ENCODE measurements at places on chromosomes 1 and 21.

DNA sequence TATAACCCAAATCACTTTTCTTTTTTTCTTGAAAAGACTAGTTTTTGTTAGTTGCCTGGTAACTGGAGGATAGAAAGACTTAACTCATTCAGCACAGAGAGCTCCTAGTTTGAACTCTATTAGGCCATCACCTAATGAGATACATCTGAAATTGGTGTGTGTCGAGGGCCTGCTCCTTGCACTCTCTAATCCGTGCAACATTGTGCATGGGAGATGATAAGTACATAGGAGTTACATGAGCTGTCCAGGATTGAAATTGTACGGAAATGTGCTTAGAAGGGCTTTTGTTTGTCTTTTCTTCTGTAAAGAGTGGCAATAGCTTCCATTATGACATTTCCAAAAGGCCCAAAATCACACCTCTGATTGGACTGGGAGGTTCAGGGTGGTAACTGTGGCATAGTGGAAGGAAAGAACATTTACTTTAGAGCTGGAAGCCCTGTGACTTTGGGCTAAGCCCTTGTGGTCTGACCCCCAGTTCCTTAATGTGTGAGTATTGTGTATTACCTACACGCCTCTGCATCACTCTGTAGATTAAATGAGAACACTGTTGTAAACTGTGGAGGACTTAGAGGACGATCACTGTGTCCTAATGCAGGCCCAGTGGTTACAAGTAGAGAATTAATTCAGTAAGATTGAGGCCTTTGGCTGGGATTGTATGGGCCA is 71.2 kb downstream of the FGGY start:
- no peak for DNase-seq

DNA sequence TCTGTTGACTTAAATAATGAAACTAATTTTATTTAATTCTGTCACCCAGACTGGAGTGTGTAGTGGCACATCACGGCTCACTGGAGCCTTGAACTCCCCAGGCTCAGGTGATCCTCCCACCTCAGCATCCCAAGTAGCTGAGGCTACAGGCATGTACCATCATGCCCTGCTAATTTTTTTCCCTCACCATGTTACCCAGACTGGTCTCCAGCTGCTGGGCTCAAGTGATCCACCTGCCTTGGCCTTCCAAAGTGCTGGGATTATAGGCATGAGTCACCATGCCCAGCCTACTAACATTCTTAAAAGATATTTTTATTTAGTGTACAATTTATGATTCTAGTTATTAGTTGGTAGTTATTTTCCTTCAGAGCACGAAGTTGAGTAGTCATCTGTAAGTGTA is 49.5 kb downstream of the NRDC start:
- no peak for DNase-seq

DNA sequence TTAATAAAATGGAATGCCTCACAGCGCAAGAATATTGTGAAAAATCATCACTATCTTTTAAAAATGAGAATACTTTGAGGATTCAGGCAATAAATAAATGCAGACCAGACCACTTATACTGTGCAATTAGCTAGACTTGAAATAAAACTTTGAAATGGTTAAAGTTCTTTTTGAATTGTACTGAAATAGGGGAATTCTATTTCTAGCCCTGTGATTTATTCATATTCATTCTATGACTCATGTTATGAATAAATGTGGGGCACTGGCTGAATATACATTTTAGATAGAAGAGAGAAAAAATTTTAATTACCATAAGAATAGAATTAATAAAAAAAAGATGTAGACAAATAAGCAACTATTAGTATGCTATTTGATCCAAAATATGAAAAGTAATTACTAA is 16.4 kb upstream of the USP25 start:
- no peak for DNase-seq

DNA sequence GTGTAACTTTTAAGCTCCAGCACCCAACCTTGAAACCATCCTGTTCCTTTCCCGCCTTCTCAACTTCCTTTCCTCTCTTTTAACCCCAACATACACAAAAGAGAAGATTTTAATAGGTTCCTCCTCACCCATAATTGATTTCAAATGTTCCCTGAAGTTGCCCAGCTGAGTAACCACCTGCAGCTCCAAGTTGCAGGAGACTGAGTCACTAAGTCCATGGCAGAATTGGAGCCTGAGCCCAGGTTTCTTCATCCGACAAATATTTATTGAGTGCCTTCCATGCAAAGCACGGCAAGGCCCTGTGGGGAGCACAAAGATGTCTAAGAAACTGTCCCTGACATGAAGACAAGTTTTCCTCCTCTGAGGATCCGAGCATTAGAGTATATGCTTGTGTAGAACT is 97.7 kb downstream of the PAPPA2 start:
- DNase-seq, result no peak

- DNase-seq, result no peak
Measured at GRCh38 chr1:24278726-24279125, 40.4 kb upstream of the GRHL3 start.

DNA sequence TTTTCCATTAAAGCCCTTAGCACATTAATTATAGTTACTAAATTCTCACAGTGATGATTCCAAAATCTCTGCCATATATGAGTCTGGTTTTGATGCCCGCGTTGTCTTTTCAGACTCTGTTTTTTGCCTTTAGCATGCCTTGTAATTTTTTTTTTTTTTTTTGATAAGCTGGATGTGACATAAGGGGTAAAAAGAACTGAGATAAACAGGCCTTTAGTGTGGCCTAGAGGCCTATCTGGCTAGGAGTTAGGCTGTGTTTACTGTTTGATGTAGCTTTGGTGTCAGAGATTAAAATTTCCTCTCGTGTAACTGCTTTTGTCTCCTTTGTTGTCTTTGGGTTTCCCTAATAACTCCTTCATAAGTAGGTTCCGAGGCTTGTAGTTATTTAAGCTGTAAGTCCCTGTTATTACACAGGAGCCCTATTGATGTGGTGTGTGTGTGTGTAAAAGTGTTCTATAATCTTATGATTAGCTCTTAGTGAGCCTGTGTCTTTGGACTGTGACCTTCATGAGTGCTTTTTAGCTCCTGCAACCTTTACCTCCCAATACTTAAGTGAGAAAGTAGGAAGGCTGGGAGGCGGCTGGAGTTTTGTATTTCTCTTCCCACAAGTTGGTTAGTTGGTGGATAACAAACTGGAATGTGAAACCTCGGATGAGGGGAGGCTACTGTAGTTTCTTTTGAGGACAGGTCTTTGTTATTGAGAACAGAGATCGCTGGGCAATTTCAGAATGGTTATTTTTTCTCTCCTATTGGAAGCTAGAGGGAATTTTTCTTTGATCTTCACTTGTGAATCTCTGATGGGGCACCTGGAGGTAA is 19.3 kb downstream of the HS2ST1 start:
- DNase-seq, result no peak

DNA sequence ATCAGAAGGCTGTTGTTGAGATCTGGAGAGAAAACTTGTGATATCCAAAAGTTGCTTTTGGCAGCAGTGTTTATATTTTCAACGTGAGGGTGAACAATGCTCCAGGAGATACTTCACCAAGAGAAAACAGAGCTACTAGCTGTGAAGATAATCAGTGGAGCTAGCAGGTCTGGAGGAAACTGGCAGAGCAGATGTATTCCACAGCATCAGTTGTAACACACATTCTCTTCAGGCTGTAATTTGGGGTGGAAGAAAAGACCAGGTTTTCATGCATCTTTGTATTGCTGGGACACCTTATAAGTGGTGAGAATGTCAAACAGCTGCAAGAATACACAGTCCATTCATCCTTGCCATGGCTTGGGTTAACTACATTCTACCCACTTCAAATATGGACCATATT is 22.0 kb downstream of the AHCYL1 start:
- no peak for DNase-seq

DNA sequence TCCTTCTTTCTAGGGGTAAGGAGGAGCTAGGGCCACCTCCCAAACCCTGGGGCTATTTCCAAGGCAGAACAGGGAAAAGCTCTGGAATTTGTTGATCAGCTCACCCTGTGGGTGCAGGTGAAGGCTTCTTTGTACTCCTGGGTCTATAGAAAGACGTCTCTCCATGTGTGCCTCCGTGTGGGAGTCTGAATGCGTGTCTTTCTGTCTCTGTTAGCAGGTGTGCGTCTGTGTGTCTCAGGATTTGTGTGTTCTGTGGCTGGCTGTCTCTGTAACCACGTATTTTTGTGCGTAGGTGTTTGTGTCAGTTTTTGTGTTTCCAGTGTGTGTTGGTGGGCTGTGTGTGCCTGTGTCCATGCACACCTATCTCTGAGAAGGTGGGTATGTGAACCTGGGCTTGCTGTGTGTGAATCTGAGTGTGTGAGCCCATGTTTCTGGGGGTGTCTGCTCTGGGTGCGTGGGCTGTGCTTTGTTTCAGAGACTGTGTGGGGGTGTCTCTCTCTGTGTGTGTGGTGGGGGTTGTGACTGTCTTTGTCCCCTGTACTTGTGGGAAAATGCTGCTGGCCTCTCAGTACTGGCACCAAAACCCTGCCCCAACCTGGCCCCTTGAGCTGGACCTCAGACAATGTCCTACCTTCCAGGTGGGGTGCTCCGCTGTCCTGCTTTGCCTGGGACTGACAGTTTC is 12.7 kb upstream of the ETV3L start:
- DNase-seq, result no peak

DNA sequence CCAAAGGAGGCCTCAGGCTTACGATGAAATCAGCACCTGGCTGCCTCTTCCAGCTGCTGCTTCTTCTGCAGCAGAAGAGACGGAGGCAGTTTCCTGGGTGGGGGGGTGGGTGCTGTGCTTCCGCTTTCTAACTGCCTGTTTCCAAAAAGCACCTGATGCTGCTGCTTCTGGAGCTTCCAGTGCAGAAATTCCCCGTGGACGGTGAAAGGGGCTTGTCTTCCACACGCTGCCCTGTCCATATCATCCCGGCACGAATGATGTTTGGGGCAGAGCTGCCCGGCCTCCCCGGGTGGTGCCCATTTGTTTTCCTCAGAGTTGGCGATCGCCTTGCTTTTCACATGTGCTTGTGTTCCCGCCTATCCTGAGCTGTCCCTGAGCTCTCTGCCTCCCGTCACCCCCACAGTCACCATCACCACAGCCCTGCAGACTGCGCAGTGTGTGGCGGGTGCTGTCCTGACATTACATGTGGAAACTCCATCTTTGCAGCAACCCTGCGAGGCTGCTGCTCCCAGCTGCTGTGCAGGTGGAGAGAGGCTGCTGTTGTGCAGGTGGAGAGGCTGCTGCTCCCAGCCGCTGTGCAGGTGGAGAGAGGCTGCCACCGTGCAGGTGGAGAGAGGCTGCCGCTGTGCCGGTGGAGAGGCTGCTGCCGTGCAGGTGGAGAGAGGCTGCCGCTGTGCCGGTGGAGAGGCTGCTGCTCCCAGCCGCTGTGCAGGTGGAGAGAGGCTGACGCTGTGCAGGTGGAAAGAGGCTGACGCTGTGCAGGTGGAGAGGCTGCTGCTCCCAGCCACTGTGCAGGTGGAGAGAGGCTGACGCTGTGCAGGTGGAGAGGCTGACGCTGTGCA is 1.8 kb downstream of the TTLL10 start:
- DNase-seq, result peak; percentile 31

GRCh38 chr1:37846647-37847339 is 12.6 kb downstream of the MTF1 start:
- DNase-seq, result no peak

DNA sequence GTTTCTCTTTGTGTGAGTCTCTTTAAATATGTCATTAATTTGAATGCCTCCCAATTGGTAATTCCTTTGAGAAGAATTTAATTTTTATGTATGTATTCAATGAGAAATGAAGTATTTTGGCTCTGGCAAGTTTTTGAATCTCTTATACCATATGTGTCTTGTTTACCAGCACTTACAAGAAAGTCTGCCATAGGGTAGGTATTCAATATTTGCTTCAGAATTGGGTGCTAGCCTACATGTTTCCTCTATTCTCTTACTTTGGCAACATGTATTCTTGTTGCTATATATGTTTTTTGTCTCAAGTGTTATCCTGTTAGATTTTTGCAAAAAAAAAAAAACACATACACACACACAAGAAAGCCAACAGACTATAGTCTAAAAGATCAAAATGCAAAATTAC is 350.5 kb upstream of the PRMT6 start:
- DNase-seq, result no peak

- no peak for DNase-seq
Measured at GRCh38 chr1:66271216-66271903, 262.6 kb upstream of the SGIP1 start.

GRCh38 chr1:179742717-179743678 is at the start of gene FAM163A:
Gene FAM163A (plus strand): TSS chr1:179743291. CDS start chr1:179813098, 69,807 bp downstream.
- DNase-seq, result no peak

DNA sequence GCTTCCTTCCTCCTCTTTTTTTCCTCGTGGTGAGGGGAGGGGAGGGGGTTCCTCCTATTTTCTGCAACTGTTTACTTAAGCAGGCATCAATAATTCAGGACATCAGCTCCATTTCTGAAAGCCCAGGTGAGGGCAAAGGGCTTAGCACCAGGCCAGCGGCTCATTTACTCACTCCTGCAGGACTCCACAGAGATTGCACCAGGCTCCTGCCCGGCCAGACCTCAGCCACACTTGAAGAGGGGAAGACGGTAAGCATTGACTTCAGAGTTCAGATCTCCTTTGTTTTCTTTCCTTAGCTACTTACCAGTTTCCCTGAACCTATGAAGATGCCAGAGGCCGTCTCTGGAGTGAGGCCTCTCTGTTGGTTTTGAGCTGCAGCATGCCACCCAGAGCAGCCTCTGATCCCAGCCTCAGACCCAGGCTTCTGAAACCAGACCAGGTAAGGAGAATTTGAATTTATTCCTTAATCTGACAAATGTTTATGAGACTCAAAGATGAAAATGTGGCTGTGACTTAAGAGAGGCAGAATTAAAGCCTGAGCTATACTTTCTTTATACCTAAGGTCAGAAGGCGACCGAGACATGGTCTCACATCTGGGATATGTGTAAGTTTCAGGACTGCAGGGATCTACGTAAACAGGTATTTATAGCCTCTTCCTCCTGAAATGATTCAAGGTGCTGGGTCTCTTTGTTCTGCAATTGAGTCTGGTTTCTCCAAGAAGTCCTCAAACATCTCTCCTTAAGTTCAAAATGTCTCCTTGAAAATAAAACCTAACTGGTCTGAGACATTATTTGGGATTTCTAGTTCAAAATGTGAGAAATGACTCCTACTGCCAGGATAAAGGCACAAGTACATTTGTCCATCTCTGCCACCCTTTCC is 272.5 kb upstream of the RUNX1 start:
- DNase-seq, result no peak

DNA sequence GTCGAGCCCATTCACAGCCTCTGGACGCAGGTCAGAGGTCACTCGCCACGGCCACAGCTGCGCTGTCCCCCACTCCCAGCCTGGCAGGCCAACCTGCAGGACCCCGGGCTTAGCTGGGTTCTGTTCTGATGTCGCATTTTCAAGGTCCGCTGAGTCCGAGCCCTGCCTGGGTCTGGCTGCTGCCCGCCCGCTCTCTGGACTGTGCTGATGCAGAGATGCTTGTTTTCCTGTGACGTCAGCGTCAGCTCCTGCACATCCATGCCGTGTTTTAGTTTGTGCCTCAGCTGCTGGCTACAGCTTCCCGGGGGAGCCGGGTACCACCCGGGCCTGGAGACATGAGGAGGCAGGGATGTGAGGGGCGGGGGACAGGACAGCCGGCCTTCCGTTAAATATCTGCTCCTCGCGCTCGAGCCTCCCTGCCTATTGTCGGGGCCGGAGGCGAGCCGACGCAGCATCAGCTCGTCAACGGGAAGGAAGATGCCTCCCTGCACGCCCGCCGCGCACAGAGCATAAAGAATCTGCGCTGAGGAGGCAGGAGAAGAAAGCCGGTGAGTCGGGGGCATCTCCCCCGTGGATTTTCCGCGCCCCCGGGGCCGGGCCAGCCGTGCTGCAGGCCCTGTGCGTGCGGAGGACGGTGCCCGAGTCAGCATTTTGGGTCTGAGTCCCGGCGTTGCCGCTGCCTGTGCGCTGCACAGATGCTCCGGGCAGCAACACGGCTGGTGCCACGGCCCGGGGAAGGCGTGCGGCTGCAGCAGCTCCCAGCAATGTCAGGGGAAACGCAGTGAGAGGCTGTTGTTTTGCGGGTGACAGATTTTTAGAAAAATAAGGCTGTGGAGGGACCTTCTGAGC is 23.4 kb downstream of the PRKCZ start:
- no peak for DNase-seq

- DNase-seq, result peak; percentile 38
Measured at GRCh38 chr1:42680055-42680454, 2.2 kb upstream of the YBX1 start.
